Occipital lobe (tissue), 3 donors: ENCODE measurements at places on chromosomes 2 and 18. TPM values are rescaled to one million over a fixed set of nuclear protein-coding genes. Genes with fewer than 3 reads are reported as not detected.

- no peak for DNase-seq
Observed at GRCh38 chr2:120606280-120606679, 129.4 kb upstream of the GLI2 start.

GRCh38 chr2:237876951-237877491, 17.6 kb downstream of the RAMP1 start:
- no peak for DNase-seq

DNA sequence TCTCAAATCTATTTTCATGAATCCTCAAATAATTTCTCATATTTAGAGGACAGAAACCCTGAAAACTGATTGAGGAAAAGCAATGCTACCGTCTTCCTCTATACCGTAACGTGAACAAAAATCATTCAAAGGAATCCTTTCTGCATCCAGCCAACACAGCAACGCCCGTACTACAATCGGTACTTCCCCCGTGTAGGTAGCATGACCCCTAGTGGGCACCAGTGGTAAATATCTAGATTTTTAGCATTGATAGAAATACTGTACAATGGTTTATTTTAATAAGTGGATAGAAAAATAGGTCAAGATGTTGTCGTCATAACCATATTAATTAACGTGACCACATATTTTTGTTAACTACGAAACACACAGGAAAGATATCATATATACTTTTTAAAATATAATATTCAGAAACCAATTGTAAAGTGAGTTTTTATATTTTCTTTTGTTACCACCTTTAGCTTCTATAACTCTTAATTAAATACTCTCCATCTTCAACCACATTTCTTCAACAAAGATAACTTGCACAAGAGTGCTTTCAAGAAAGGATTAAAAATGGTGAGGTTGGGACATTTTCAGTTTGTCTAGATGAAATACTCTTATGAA, 194.1 kb downstream of the SS18 start:
- DNase-seq, result no peak

DNA sequence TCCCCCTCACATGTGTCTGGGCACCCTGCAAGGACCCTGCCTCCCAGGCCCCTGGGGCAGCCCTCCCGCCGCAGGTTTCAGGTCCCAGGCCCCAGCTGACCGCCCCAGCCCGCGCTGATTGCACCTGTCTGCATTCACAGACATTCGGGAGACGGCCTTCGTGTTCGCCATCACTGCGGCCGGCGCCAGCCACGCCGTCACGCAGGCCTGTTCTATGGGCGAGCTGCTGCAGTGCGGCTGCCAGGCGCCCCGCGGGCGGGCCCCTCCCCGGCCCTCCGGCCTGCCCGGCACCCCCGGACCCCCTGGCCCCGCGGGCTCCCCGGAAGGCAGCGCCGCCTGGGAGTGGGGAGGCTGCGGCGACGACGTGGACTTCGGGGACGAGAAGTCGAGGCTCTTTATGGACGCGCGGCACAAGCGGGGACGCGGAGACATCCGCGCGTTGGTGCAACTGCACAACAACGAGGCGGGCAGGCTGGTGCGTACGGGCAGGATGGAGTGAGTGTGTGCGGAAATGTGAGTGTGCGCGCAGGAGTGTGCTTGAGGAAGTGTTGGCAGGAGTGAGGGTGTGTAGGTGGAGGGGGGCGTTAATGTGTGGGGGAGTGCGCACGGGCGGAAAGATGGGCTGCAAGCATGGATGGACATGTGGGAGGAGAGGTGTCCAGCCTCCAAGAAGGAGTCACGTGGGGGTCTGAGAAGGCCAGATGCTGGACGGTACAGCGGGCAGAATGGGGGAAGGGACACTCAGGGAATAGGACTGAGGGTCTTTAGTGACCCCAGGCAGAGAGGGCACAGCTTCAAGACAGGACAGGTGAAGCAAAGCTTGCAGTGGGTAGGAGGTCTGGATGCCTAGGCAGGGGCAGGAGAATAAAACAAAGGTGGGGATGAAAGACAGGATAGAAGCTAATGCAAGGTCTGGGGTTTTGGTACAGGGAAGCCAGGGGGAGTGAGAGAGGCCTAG, 9.0 kb upstream of the WNT10A start:
- DNase-seq, result no peak

GRCh38 chr2:68434981-68435380, 32.1 kb downstream of the FBXO48 start:
- no peak for DNase-seq

The CTNNA2 gene
- total RNA-seq, result 261 TPM

DNA sequence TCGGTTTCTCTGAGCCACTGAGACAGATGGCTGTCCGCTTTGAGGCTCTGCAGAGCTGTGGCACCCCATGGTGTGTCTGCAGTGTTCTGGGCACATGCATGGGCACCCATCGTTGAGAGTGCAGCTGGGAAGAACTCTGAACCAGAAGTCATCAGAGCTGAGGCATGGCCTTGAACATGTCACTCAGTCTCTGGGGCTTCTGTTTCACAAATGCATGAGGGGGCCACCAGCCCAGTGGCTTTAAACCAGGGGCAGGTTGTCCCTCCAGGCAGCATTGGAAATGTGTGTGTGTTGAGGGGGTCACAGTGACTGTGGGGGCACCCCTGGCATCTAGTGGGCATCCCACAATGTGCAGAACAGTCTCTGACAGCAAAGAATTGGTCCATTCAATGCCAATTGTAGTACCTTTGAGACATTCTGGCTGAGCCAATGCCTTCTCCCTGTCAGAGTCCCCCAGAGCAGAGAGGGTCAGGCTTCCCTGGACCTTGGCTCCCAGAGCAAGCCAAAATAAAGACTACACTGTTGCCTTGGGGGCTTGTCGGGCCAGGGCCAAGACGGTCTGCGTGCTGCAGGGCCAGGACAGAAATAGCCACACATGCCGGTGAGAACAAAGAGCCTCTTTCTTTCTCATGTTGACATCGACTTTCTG, 9.3 kb upstream of the PSMD1 start:
- peak; percentile 71 for DNase-seq

The CD207 gene
- total RNA-seq, result not detected

The MRPL44 gene
- total RNA-seq, result 80.2 TPM

- no peak for DNase-seq
Observed at GRCh38 chr2:133438026-133438425, 130.2 kb downstream of the NCKAP5 start.

- no peak for DNase-seq
Observed at GRCh38 chr2:172985139-172985892, 90.3 kb upstream of the MAP3K20 start.

The RBMS1 gene
- 7.8 TPM for total RNA-seq

The TUBB8B gene
- total RNA-seq, result not detected

The ANXA4 gene
- 3.4 TPM for total RNA-seq

The NAT8 gene
- not detected for total RNA-seq

DNA sequence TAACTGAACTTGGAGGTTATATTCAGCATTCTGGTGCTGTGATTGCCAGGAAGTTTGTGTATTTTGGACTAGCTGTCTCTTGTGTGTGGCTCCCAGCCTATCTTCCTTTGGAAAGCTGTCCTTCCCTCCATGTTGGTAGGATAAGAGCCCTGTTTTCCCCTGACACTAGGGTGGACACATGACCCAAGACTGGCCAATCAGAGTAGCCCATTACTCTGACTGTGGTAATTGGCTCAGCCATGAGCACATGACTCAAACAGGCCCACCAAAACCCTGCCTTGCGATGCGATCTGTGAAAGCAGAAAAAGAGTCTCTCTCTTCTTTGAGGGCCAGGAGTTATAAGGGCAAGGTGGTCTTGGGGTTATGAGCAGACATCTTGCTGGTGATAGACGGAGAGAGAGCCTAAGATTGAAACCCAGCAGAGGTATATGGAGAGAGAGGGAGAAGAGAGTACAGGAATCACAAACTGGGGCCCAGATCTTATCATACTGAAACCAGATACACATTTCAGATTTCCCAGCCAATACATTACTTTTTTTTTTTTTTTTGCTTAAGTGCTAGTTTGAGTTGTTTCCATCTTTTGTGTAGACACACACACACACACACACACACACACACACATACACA, 45.3 kb upstream of the SERPINE2 start:
- no peak for DNase-seq

DNA sequence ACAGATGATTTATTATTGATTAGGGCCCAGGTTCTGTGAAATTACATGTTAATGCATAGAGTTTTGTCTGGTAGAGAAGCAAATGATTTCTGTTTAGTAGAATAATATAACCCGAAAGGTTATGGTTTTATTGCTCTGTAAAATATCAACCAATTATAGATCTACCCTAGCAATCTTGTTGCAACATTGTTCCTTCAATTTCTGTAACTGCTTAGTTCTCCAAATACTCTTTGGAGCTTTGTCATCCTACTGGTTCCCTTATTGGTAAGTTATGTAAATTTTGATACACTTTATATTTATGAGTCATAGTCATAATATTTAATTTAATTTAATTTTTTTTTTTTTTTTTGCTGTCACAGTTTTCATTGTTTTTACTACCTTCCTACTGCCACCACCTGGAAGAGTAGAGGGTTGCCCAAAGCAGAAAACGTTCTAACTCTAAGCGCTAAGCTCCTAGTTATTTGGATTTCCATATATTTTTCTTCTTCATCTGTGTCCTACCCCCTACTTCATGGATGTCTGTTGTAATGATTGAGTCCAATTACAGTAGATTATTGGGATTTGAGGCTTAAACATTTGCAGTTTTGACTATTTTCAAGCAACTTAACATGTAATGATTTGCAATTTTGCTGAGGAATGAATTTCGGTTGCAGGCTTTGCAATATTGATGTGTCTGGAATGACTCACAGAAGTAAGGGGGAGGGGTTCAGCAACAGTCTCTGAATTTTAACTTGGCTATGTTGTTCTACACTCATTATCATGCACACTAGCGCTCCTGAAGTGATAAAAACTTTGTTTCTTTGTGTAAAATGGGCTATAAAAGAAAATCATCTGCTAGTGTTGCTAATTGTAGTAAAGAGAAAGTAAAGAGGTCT, 51.1 kb downstream of the NABP1 start:
- DNase-seq, result no peak

DNA sequence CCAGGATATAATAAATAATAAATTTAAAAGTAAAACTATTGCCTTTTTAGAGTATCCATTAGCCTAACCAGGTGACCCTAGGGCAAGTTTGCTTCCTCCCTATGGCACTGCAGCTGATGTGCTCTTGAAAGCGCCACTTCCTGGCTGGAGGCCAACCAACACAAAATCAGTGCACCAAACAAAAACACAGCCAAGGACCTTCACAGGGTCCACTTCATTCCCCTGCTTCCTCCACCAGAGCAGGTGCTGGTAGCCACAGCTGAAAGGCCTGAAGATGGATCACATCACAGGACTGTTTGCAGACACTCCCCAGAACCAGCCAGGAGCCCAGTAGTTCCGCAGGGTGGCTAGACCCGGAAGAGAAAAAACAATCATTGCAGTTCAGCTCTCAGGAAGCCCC, 108.8 kb downstream of the TWIST2 start:
- DNase-seq, result no peak

DNA sequence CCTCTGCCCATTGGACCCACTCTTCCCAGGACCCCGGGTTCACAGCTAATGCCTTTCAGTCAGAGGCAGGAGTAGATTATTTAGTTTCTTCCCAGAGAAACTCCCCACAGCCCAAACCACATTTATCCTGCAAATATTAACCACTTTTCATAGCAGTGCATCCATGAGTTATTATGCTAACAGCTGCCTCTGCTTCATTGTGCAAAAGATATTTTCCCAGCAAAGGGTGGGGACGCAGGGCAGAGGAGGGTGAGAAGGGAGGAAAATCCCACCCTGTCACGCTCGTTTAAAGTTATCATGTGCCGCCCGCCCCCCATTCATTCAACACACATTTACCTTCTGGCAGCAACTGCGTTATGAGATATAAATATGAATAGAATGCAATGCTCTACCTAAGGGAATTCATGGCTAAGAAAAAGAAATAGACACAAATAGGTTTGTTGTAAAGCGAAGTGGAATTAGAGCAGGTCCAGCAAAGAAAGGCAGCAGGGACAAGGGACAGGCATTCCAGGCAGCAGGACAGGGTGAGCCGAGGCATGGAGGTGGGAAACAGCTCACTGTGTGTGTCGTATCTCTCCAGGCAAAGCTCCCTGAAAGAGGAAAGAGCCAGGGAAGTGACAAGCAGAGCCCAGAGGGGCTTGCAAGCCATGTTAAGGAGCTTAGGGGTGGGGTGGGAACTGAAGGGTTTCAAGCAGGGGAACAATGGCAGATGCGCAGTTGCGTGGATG, 46.3 kb upstream of the LTBP1 start:
- no peak for DNase-seq

- DNase-seq, result no peak
Observed at GRCh38 chr2:110867078-110867477, 134.7 kb downstream of the ACOXL start.

DNA sequence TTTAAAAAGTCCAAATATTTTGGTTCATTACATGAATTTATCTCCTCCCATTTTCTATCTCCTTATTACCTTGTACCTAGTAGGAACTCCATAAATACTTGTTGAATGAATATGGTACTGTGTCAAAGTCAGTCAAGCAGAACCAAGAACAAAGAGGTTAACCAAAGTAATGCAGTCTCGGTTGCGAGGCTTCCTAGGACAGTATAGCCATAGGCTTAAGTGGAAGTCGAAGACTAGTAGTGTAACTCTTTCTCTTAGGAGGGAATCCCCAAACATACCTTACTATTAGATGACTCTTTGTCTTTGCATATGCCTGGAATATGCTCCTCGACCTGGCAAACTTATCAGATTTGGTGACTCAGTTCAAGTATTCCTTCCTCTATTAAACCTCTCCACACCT, 4.8 kb downstream of the LIPT1 start:
- DNase-seq, result no peak

DNA sequence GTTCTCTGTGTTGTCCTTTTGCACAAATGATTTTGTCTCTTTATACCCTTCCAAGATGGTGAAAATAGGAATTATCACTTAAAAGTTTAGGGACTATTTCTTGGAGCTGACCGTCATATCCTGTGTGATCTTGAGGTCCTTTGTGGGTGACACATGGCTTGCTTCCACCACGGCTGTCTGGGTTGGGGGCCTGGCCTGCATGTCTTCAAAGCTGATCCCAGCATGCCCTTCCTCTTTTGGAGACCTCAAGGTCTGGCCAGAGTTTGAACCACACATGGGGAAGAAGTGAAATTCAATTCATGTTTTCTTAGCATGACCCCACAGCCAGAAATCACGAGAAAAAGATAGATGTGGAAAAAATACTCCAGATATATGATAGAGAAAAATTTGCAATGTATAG, 14.0 kb downstream of the SFTPB start:
- DNase-seq, result no peak

DNA sequence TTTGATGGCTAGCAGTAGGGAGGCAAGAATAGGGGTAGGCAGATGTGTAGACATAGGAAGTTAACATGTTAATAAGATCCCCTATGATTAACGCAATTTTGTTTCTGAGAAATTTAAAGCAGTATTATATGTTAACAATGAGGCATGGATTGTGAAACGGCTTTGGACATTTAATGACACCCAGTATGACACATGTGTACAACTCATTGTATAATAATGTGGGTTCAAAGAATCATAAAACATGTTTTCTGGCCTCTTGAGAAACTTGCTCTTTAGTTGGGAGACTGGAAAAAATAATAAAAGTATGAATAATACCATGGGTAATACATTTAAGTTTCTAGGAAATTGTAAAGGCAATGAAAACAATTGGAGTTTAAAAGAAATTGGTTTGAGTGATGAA, 332.1 kb upstream of the CDH20 start:
- no peak for DNase-seq

The IKZF2 gene
- 12.0 TPM for total RNA-seq

The CHN1 gene
- total RNA-seq, result 44.3 TPM

The RAPH1 gene
- total RNA-seq, result 39.9 TPM

The REG1B gene
- total RNA-seq, result not detected
